ENCODE measurements at places on chromosomes 4 and X.

GRCh38 chr4:16671741-16672140 is 226.7 kb downstream of the LDB2 start:
- DNase-seq, result no peak

DNA sequence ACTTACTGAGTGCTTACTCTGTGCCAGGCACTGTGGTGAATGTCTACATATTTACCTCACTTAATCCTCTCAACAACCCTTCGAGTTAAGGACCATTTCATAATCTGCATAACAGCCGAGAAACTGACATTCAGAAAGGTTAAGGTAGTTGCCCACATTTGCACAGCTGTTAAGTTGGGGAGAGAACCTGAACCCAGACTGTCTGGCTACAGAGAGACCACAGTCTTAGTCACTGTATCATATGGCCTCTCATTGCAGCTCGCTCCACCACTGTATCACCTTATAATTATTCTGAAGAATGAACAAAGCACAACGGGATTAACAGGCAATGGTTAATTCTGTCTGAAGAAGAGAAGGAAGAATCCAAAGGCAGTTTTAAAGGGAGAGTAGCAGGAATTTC is 98.5 kb downstream of the ADGRA3 start:
- DNase-seq, result no peak

GRCh38 chrX:153778684-153779101 is 2.1 kb upstream of the SRPK3 start:
- DNase-seq, result no peak

DNA sequence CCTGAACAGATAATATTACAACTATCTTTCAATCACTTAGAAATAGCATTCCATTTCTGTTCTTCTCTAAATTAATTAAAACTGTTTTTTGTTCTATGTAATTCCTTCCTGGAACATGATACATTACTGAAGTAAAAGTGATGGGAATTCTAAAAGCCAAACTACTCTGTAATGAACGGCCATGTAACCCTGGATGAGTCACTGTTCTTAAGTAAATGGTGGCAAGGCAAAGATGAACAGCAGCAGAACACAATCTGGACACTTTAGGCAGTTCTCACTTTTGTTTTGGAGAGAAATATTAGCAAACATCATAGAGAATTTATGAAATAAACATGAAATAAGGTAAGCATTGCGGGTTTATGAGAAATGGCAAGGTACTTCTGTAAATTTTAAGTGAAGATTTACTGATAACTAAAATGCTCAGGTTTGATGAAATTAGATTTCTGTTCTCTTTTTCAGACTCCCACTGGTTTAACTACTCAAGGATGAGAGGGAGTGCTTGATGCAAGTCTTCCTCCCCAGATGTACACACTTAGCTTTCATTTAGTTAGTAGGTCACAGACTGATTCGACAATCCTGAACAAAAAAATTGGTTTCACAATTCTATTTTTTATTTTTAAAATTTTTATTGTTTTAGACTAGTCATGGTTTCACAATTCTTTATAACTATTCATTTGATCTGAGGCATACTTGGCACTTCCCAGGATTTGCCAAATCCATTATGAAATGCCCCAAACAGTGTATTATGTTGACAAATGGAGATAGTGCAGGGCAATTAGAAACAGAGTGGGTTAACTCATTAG is 964 bp upstream of the GPR82 start:
- no peak for DNase-seq

GRCh38 chr4:11908712-11909111 is 480.0 kb upstream of the HS3ST1 start:
- no peak for DNase-seq

GRCh38 chrX:2316534-2316933 is 184.2 kb downstream of the DHRSX start:
- no peak for DNase-seq

GRCh38 chr4:150150629-150151062 is 72.4 kb downstream of the DCLK2 start:
- no peak for DNase-seq

DNA sequence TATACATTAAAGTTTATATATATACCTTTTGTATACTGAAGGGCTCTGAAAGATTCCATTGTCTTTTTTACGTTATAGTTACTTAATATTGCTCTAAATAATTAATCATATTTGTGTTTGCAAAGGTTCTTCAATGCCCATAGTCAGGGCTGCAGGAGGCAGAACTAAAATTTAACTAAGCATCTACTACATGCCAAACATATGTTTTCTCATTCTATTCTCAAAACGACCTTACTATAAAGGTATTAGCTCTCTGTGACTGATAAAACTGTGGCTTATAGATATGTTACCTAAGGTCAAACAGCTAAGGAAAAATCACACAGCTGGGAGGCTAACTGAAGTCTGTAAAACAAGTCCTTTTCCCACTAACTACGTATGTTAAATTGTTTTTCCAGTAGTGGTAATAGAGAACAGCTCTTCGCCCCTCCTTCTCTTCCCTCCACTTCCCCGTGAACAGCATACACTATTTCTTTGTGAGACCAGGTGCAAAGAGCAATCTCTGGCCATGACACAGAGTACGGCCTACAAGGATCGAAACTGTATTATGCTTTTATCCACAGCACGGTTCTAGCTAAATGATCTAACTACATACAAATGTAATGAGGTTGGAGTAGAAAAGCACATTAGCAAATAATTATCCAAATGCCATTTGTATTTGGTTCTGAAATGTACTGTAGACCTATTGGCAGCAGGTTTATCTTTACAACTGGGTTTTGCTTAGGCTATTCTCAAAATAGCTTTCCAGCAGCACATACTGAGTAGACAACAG is 1.7 kb downstream of the CNOT6L start:
- DNase-seq, result no peak

DNA sequence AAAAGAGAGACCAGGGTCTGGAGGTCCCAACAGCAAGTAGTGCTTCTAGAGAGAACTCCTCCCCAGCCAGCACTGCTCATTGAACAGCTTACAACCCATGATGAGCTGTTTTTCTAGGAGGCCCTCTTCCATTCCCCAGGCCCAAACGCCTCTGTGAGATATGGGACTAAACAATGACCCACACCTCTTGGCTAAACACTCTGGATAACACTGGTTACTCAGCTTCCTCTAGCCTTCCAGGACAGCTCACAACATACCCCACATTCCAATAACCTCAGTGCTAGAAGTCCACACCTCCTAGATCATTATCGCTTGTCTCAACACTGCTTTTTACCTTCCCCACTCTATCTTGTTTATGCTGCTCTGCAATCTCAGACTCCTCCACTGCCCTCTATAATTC is 35.4 kb upstream of the PGRMC2 start:
- DNase-seq, result no peak

GRCh38 chr4:6777636-6778281 is 4.8 kb upstream of the KIAA0232 start:
- DNase-seq, result no peak

GRCh38 chr4:11729548-11729947 is 300.9 kb upstream of the HS3ST1 start:
- DNase-seq, result no peak

- no peak for DNase-seq
Observed at GRCh38 chr4:121439669-121440068, 58.9 kb upstream of the QRFPR start.

Measured in GM12892 (cell line).